ENCODE measurements at places on chromosomes 6 and 20. TPM values are rescaled to one million over a fixed set of nuclear protein-coding genes. Genes with fewer than 3 reads are reported as not detected.

SIRPG gene
- not detected for total RNA-seq

LINC00237 gene
- not detected for total RNA-seq

VGLL2 gene
- total RNA-seq, result not detected

LPA gene
- total RNA-seq, result 0.21 TPM

ARFGEF2 gene
- 36.6 TPM for total RNA-seq

HDGFL1 gene
- not detected for total RNA-seq

LAMA2 gene
- 0.28 TPM for total RNA-seq

SEL1L2 gene
- not detected for total RNA-seq

BPIFA1 gene
- not detected for total RNA-seq

FRK gene
- total RNA-seq, result 2.5 TPM

BHLHE23 gene
- total RNA-seq, result not detected
